ENCODE measurements at places on chromosomes 7 and 10. TPM values are rescaled to one million over a fixed set of nuclear protein-coding genes. Genes with fewer than 3 reads are reported as not detected.

SEMA3C gene
- total RNA-seq: 191 TPM

FAM131B gene
- 1.6 TPM for total RNA-seq

TCAF2 gene
- total RNA-seq: 5.9 TPM

TBC1D12 gene
- total RNA-seq: 10.7 TPM

ALOX5 gene
- total RNA-seq: not detected
